ENCODE measurements at places on chromosomes 13 and 19.

DNA sequence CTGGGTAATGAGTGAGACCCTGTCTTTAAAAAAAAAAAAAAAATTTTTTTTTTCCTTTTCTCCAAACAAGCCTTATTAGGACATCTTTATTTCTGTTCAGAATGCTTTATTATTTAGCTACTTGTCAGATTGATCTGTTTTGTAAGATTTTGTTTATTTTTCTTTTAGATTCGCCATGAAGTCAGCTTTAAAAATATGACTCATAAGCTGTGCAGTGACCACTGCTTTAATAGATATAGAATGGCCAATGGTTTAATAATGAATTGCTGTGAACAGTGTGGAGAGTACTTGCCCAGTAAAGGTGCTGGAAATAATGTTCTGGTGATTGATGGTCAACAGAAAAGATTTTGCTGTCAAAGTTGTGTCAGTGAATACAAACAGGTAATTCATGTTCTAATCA, 47.7 kb downstream of the ZMYM2 start:
- DNase-seq = no peak

DNA sequence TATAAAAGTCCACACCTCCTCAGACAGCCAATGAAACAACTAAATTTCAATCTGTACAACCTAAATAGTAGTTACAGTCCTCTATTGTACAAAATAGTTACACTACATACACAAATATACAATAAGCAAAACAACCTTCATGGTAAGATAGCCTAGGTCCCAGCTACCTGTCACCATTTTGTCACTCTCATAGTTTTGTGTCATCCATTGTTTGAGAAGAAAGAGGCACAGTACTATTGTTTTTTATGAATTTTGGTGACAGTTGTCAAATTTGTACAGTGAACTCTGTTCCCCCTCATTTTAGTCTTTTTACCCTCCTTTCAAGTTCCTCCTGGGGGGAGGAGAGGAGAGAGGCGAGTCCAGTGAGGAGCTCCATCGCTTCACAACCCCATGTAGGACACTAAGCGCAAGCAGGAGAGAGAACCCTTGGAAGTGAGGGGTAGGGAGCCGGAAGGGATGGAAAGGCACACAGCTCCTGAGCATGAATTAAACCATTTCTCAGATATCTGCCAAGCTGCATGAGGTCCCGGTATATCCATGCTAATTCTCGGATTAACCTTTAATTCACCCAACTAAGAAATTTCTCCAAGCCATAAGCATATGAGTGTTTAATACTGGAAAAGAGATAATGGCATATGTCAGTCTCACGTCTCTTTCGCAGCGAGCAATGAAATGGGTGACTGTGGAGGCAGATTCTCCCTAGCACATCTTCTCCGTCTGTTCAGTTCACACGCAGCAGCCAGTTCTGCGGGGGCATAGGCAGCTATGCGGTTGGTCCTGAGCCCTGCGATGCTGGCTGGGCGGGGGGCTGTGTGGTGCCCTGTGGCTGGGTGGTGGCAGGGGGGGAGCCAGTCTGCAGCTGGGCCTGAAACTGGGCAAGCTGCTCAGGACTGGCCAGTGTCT, 60.5 kb downstream of the SERP2 start:
- no peak for DNase-seq

- peak; percentile 62 for DNase-seq
Measured at GRCh38 chr19:51097166-51097738, 11.0 kb downstream of the CTU1 start.

- no peak for DNase-seq
Measured at GRCh38 chr13:40460116-40460515, 206.3 kb downstream of the FOXO1 start.

GRCh38 chr19:17584132-17584531, 28.7 kb downstream of the COLGALT1 start:
- DNase-seq = no peak

GRCh38 chr13:80139196-80139595, 201.7 kb downstream of the SPRY2 start:
- no peak for DNase-seq

GRCh38 chr19:18408053-18408476, 10.6 kb upstream of the LRRC25 start:
- DNase-seq = no peak

GRCh38 chr19:14337510-14337909, 43.7 kb upstream of the ADGRE5 start:
- DNase-seq = peak; percentile 43

DNA sequence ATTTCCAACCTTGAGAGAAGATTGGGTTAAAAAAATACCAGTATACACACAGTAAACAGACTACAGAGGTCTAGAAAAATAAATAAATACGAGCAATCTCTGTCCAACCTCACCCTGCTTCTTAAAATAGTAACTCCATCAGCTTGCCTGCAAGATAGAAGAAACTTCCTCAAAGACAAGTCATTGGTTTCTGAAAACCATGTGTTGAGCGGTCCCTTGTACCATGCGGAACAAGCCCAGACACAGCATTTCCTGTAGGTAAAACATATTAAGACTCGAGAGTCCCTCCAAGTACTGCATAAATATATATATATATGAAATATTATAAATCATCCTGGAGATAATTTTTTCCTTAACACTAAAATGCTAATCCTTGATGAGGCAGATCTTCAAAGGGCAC, 157.4 kb downstream of the MZT1 start:
- DNase-seq = no peak

GRCh38 chr19:3803986-3804385, 17.8 kb upstream of the MATK start:
- DNase-seq = no peak

GRCh38 chr13:99206873-99207272, 6.2 kb downstream of the UBAC2 start:
- no peak for DNase-seq

GRCh38 chr13:40148101-40148500, 492.6 kb downstream of the COG6 start:
- no peak for DNase-seq

GRCh38 chr13:49439609-49440008, 4.3 kb downstream of the CAB39L start:
- DNase-seq = no peak

GRCh38 chr19:39334444-39334976, 1.3 kb downstream of the GMFG start:
- no peak for DNase-seq

GRCh38 chr13:112693831-112694497, 4.1 kb downstream of the ATP11A start:
- no peak for DNase-seq

DNA sequence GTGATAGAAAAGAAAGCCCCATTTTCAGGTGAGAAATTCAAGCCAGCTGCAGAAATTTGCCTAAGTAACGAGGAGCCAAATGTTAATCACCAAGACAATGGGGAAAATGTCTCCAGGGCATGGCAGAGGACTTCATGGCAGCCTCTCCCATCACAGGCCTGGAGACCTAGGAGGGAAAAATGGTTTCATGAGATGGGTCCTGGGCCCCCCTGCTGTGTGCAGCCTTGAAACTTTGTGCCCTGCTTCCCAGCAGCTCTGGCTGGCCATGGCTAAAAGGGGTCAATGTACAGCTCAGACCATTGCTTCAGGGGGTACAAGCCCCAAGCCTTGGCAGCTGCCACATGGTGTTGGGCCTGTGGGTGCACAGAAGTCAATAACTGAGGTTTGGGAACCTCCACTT, 9.9 kb downstream of the N4BP2L1 start:
- no peak for DNase-seq

- no peak for DNase-seq
Measured at GRCh38 chr19:34165295-34165738, 7.0 kb upstream of the LSM14A start.

DNA sequence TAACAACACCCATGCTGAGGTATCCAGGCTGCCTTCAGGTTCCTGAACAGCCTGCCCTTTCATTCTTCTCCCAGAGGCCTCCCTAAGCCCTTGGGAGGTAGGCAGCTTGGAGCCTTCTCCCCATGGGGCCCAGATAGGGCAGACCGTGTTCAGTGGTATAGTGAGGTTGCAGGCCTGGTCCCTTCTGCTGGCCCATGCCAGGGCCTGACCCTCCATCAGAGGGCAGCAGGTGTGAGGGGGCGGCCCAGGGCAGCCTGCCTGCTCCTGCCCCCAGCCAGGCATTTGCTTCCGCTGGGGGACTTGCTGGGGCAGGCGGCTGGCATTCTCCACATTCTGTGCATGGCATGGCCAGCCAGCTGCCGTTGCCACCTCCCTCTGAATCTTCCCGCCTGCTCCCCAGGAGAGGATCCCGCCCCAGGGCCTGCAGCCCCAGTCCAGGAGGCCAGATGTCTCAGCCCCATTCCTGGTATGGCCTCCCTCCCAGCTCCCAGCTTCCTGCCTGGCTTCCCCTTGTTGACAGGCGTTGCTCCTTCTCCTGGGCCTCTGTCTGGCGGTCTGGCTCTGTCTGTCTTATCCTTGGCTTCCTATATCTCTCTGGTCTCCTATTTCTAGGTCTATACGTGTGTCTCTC, 8.9 kb downstream of the CIC start:
- no peak for DNase-seq

GRCh38 chr19:38211151-38211591, 12.9 kb downstream of the DPF1 start:
- DNase-seq = no peak

GRCh38 chr19:3543150-3544057, 4.4 kb downstream of the TEKTIP1 start:
- DNase-seq = no peak

DNA sequence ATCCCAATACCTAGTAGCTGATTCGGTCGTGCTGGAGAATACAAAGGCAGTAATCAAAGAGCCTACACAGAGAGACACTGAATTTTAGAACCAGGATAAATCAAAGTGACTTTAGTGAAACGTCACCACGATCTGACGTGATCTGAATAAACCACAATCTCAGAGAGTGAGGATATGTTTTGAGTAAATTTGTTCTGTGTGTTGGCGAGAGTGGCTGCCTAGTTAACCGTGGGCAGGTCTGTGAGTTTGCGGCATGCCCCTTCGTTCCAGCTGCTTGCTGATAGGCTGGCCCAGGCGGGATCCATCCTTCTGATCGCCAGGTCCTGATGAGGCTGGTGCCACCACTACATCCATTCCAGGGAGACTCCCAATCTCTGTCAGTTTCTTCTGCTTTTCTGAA, 40.4 kb downstream of the LRCH1 start:
- peak; percentile 4 for DNase-seq

- DNase-seq = no peak
Measured at GRCh38 chr13:37667702-37668101, 69.1 kb upstream of the POSTN start.

- DNase-seq = no peak
Measured at GRCh38 chr19:49801966-49802661, 11.0 kb downstream of the FUZ start.

- no peak for DNase-seq
Measured at GRCh38 chr13:27678306-27679040, 56.8 kb downstream of the POLR1D start.

- DNase-seq = no peak
Measured at GRCh38 chr13:35793823-35794222, 317.3 kb upstream of the MAB21L1 start.

DNA sequence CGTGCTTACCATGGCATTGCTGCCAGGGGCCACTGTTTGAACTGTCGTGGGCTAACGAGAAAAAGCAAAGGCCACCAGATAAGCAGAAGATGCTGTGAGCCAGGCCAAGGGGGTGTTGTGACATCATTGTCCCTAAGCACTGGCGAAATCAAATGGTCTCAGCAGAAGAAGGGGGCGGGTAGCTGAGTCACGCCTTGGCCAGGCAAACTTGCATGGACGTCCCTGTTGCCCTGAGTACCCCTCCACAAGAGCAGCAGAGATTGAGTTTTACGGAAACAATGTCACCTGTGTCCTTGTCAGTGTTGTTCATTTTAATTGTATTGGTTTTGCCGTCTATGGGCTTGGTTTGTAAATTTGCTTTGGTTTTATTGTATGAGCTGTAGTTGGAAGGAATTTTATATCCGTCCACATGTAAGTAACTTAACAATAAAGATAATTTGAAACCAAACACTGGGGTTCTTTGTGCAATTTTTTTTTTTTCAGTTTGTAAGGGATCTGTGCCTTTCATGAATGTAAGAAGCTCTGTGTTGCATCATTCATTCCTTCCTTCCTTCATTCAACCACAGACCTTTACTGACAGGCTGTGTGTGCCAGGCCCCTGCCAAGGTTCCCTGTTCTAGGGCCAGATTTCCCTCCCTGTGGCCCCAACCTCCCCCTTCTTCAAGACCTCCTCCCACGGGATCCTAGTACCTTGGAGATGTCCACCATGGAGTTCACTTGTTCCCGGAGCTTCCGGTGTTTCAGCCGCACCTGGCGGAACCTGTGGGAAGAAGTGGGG, 12.3 kb downstream of the KCNN4 start:
- DNase-seq = no peak

DNA sequence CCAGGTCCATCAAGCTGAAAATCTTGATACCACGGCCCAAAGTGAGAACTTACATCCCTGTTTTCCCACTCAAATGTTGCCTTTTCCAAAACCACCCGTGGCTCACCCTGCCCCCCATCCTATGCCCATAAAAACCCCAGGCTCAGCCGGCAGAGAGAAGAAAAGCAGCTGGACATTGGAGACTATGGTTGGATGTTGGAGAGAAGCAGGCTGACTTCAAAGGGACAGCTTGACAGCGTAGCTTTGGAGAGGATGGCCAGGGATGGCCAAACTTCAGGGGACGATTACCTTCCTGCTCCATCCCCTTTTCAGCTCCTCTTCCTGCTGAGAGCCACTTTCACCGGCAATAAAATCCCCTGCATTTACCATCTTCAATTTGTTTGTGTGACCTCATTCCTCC, 3.5 kb upstream of the ZNF792 start:
- no peak for DNase-seq

GRCh38 chr13:65679240-65679639, 1550.9 kb downstream of the PCDH9 start:
- DNase-seq = no peak

- no peak for DNase-seq
Measured at GRCh38 chr13:72506706-72507105, 220.7 kb downstream of the MZT1 start.

DNA sequence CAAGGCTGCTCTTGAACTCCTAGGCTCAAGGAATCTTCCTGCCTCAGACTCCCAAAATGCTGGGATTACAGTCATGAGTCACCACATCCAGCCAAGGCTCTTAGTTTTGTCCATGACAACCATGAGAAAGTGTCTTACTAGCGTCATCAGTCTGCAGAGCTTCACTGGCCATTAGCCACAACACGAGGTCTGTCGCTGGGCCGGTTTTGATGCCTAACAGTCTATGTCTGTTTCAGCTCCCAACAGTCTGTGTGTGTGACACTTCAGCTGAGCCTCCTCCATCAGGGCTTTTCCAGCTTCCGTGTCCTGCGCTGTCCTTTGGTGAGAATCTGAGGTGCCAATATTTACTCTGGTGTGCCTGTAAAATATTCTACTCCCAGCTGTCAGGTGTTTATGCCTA, 47.6 kb downstream of the CEP89 start:
- DNase-seq = no peak
